ENCODE measurements at places on chromosomes 5 and 9. TPM values are rescaled to one million over a fixed set of nuclear protein-coding genes. Genes with fewer than 3 reads are reported as not detected.

GRCh38 chr9:36400332-36401163 is 479 bp upstream of the RNF38 start:
- peak; percentile 90 for DNase-seq

DNA sequence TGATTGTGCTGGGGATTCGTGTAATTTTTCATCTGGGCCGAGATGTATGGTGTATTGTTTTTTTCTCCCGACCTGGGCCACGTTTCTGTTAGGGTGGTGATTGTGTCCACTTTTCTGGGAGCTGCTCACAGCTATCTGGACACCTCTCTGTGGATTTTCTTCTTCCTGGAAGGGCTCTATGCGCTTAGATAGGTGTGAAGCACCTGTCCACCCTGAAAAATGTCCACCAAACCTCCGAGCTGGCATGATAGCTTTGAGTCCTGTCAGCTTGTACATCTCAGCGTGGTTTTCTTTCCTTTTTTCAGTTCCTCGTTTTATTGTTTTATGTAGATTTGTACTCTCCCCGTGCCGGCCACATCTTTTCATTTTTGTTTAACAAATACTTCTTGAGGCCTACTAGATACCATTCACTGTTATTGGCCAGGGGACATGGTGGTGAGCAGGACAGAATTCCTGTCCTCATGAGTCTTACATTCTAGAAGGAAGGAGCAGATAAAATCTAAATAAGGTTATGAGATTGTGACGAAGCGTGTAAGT is 1.1 kb downstream of the UGCG start:
- no peak for DNase-seq

GRCh38 chr5:158812408-158812807 is 287.3 kb downstream of the EBF1 start:
- no peak for DNase-seq

DNA sequence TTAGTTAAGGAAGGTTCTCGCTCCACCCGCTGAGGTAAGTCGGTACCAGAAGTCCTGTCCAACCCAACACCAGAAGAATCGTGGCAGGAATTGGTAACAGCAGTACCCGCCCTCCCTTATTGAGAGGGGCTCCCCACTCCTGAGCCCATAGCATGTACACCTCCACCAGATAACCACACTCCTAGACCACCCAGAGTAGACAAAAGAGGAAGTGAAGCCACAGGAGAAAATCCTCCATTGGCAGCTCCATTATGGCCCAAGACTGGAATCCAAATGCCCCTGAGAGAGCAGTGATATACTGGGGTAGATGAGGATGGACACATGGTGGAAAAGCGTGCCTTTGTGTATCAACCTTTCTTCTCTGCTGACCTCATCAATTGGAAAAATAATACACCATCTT is 106.1 kb upstream of the EPB41L4A start:
- no peak for DNase-seq

DNA sequence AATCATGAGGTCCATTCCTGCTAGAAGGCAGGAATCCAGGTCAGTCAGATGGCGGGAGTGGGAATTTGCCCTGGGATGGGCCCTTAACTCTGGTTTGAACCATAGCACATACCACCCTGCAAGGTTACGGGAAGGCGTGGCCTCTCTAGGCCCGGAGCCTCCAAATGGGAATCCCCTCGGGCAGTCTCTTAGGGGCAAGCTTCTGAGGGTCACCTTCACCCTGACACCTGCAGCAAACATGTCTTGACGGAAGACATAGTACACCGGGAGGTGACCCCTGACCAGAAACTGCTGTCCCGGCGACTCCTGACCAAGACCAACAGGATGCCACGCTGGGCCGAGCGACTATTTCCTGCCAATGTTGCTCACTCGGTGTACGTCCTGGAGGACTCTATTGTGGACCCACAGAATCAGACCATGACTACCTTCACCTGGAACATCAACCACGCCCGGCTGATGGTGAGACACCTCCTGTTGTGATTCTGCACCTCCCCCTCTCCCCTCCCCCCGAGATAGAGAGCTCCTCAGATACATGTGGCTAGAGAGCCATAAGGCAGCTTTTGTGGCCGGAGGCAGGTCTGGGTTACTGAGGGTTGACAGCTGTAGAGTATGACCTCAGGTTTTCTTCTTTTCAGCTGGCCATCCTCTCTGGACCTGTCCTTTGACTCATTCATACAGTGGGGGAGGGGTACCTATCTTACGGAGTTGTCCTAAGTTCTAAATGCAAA is 957 bp downstream of the PRELID1 start:
- DNase-seq: no peak

Gene ST8SIA4
- 6.7 TPM for polyA plus RNA-seq

Gene PRDM9
- not detected for polyA plus RNA-seq

Gene C5orf34
- 2.6 TPM for polyA plus RNA-seq

Gene AJM1
- polyA plus RNA-seq: 2.8 TPM

Gene NME5
- polyA plus RNA-seq: 0.68 TPM

Gene OR1J2
- not detected for polyA plus RNA-seq

Gene ADAMTS2
- 29.7 TPM for polyA plus RNA-seq

Measured in hindlimb muscle (tissue), 1 donor.